ENCODE measurements at places on chromosomes 7 and 10.

DNA sequence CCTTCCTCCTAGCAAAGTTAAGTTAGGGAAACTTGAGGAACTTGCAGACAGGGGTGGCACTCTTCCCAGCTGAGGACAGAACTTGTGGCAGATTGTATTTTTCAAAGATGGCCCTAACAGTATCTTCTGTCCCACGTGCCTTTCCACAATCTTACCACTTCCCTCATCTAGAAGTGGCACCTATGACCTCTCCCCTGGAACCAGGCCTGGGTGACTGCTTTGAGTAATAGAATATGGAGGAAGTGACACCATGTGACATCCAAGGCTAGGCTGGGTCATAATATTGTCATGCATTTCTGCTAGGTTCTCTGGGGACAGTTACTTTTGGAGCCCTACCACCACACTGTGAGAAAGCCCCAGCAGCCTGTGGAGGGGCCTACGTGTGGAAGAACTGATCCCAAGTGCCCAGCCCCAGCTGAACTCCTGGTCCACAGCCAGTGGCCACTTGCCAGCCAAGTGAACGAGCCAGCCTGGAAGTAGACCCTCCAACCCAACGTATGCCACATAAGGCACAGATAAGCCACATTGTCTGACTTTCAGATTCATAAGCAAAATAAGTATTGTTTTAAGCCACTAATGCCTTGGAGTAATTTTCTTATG, 193.7 kb downstream of the PTPN20 start:
- DNase-seq: no peak

DNA sequence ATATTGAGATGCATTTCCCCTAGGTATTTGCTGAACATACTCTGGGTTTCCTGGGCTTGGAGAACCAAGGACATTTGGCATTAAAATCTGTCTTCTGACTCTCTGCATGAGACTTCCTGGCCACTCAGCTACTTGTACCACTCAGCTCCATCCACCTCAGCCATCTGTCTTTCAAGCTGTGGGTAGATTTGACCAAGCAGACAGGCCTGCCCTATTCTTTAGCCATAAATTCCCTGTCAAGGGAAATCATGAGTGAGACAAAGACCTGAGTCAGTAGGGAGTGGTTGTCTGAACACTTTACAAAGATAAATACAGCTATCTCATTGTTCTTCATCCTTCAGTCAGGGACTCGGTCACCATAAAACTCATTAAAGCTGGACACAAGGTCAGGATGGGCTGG, 399.1 kb downstream of the GPAM start:
- DNase-seq: no peak

- DNase-seq: no peak
Observed at GRCh38 chr10:49827297-49827696, 65.2 kb upstream of the OGDHL start.

DNA sequence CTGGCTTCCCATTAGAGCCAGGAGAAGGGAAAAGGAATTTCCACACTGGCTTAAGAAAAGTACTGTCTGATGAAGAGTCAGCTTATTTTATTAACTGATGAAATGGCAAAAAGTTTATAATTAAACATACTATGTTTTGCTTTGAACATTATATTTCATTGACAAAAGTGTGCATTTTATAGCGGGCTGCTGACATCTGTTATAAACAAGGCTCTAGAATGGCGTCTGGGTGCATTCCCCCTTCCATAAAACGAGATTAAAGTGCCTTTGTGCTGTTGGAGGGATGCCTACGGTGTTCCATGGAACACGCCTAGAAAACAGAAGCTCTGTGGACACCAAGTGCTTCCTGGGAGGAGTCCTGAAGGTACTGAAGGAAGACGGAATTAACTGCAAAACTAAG, 220.2 kb downstream of the SNX10 start:
- no peak for DNase-seq

DNA sequence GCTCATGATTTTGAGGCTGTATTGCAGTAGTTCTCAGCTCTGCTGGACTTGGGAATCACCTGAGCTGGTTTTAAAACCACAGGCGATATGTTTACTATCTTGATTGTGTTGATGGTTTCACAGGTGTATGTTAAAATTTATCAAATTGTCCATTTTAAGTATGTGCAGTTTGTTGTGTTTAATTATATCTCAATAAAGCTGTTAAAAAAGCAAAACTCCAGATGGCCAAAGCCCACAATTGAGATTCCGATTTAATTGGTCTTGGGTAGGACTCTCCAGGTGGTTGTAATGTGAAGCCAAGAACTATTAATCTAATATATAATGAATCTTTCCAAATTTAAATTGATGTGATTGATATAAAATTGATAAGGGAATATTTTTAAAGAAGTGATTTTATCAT, 48.6 kb downstream of the NRCAM start:
- DNase-seq: no peak

- DNase-seq: no peak
Observed at GRCh38 chr7:6273380-6273837, 985 bp upstream of the CYTH3 start.

DNA sequence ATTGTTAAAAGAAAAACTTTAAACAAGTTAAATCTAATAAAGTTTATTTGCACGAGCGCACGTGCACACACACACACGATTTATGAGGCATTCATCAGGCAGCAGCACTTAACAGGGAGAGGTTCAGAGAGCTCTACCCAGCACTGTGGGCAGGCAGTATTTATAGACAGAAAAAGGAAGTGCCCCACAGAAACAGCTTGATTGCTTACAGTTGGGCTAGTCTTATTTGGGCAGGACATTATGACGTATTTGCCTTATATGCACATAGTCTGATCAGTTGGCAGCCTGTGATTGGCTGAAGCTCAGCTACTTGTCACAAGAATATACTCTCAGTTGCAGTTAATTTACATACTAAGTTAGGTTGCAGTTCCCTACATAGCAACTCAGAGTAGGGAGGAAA, 1.2 kb upstream of the SDHAF3 start:
- DNase-seq: no peak

Data from anterior cingulate cortex (tissue), 58 donors.